ENCODE measurements at places on chromosomes 12 and 14.
A peak's percentile ranks its signal among the peaks of the same experiment; 100 is the strongest.

- DNase-seq = peak; percentile 81
Observed at GRCh38 chr14:104976198-104977007, 1.8 kb downstream of the AHNAK2 start.

DNA sequence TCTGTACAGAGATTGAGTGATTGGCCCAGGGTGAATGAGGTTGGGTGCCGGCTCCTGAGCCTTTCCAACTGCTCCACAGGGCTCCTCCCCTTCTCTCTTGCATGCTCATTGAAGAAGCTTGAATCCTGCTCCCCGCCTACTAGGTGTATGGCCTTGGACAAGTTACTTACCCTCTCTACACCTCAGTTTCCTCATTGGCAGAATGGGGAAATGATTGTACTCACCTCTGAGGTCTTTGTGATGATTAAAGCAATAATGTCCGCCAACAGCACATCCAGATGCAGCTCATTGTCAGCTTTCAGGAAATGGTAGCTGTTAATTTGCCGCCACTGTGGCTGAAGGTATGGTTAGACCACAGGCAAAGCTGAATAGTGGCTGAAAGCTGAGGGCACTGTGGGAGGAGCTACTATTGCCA is 174.1 kb downstream of the CRADD start:
- DNase-seq = no peak

DNA sequence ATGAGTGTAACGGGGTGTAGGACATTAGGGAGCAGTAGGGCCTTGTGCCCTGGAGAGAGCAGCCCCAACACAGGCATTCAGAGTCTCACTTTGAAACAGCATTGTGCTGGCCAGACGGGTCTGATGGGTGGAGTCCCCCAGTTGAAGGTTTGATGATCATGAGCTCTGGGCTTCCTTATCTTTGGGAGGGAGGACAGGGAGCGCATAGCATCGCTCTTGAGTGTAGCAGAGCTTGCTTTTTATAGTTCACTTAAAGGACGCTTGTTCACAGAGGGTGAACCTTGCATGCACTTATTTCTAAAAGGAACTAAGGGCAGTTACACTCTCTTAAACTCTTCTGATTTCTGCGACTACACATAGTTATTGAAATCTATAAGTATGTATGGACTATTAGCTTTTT is 10.6 kb downstream of the KCNK13 start:
- DNase-seq = no peak

- DNase-seq = no peak
Observed at GRCh38 chr12:28787151-28787550, 361.9 kb upstream of the FAR2 start.

DNA sequence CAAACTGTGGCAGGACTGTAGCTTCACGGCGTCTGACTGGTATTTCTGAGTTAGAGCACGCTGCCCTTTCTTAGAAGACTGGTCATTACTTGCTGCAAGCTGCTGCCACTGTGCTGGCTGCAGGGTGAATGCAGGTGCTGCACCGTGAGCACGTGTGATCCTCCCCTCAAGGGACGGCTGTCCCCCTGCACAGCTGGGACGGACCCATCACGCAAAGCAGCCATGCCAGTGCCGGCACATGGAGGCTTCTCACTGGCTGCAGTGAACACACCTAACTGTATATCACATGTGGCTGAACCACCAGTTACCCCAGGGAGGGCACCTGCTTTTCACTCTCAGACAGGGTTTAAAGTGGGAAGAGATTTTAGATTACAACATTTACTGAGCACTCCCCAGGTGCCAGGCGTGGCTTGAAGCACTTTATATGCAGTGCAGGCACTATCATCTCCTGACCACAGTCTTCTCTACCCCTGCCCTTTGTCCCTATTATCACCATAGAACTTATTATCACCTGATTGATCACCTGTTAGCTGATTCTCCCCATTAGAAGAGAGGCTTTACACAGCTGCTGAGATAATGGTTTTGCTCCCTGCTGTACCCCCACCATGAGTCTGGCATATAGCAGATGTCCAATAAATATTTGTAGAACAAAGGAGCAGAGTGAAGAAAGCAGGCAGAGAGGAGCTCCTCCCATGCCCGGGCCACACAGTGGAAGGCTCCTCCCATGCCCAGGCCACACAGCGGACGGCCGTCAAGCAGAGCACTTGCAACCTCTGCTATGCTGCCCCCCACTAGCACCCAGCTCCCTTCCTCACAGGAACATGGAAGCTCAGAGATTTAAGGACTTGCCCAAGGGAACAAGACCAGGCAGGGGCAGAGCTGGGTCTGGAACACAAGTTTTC is 25.9 kb downstream of the SLC25A47 start:
- no peak for DNase-seq

DNA sequence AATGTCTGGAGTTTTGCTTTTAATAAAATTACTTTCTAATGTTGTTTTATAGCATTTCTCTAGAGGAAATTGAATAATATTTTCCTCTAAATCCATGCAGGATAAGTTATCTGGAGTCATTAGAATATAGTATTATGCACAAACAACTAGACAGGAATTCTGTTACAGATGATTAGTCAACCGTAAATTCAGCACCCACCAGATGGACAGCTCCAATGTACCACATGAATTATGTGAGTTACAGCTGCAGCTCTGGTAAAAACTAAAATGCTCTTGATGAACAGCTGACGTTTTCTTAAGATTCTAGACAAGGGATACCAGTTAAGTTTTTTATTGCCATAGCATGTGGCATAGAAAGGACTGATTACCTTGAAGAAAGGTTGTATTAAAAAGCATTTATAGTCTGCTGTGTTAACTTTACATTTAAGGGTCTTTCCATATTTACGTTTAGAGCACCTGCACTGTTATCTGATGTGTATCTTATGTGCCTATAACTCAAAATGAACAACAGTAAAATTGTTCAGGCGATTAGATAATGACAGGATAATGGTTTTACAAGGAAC is 321.4 kb upstream of the LRFN5 start:
- no peak for DNase-seq

DNA sequence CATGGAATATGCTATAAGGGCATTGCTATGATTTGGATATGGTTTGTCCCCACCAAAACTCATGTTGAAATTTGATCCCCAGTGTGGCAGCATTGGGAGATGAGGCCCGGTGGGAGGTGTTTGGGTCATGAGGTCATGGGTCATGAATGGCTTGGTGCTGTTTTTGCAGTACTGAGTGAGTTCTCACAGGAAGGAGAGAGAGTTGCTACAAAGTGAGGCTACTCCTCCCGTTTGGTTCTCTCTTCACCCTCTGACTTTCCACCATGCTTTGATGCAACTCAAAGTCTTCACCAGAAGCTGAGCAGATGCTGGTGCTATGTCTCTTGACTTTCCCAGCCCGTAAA is 388.1 kb upstream of the TMPO start:
- no peak for DNase-seq

GRCh38 chr12:41271489-41271888 is 83.4 kb downstream of the PDZRN4 start:
- DNase-seq = no peak

DNA sequence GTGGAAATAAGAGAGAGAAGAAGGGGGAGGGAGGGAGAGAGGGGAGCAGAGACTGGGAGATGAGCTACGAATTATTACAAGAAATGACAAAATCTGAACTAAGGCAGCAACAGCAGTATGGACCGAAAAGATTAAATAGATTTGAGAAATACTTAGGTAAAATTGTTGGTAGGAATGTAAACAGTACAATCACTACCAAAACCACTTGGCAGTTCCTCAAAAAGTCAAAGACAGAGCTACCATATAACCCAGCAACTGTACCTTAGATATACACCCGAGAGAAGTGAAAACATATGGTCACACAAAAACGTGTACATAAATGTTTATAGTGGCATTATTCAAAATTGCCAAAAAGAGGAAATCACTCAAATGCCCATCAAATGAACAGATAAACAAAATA is 14.1 kb downstream of the KRAS start:
- DNase-seq = no peak

DNA sequence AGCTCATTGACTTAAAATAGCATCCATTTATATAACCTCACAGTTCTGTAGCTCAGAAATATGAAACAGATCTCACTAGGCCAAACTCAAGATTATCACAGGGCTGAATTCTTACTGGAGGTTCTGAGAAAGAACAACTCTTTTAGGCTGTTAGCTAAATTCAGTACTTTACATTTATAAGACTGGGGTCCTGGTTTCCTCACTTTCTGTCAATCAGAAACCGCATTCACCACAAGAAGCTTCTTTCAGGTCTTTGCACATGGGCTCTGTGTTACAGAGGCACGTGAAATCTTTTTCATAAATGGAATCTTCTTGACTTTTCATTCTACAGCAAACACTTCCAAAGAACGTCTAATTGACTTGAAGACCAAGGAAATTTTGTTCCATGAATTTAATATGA is 876.3 kb upstream of the FOXG1 start:
- no peak for DNase-seq

GRCh38 chr14:47678993-47679392 is 3.6 kb upstream of the MDGA2 start:
- no peak for DNase-seq

Data from activated T-cell treated with anti-CD3 and anti-CD28 coated beads for 24 hours (primary cell).